ENCODE measurements at places on chromosomes 11 and 22.

DNA sequence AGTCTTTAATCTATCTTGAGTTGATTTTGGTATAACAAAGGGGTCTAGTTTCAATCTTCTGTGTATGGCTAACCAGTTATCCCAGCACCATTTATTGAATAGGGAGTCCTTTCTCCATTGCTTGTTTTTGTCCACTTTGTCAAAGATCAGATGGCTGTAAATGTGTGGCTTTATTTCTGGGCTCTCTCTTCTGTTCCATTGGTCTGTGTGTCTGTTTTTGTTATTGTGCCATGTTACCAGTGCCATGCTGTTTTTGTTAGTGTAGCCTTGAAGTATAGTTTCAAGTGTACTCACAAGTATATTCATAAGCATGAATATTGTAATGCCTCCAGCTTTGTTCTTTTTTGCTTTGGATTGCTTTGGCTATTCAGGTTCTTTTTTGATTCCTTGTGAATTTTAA is 159.6 kb downstream of the TBC1D22A start:
- no peak for DNase-seq

DNA sequence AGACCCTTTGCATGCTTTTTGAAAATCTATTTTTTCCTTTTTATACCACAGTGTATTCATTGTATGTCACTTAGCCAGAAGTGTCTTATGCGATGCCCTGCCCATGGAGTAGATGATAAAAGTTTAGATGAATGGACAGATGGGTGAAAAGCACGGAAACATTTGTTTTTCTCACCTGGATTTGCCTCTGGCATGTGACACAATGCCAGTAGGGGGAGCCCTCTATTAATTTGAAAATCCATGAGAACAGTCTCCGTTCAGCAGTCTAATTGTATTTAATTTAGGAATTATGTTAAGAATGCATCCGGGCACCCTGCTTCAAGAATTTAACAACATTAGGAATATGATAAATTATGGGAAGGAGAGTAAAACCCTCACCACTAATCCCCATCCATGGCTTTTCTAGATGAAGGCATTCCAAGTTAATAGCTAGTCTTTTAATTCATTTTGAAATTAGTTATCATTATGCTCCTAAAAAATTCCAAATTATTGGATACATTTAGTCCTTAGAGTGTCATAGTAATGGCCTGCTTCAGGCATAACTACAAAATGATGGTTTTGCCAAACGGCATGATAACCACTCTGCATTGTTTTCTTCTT is 55.3 kb upstream of the ALKBH3 start:
- DNase-seq: peak; percentile 14

GRCh38 chr11:44223238-44223637 is 86.7 kb downstream of the ALX4 start:
- no peak for DNase-seq

DNA sequence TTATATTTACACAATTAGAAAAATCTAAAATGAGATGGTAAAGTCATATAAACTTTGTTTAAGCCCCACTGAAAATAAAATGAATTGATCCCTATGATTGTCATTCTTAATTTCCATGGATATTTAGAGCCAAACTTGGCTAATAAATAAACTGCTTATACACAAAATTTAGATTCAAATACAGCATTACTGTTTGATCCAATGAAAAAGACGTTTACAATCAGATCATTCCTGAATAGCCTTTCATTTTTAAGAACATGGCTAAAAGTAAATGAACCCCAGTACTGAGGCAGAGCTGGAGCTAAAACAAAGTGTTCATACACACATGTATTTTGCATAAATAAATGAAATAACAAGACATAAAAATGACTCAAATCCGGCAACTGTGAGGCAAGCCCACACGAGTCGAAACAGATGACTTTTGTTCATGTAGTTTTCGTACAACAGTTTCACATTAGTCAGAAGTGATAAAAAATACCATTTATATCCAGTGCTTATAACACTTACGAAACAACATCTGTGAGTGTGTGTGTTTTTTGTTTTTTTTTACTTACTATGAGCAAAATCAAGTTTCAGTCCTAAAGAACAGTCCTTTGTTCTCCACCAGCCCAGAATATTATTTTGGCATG is 386.5 kb downstream of the SOX6 start:
- DNase-seq: no peak

DNA sequence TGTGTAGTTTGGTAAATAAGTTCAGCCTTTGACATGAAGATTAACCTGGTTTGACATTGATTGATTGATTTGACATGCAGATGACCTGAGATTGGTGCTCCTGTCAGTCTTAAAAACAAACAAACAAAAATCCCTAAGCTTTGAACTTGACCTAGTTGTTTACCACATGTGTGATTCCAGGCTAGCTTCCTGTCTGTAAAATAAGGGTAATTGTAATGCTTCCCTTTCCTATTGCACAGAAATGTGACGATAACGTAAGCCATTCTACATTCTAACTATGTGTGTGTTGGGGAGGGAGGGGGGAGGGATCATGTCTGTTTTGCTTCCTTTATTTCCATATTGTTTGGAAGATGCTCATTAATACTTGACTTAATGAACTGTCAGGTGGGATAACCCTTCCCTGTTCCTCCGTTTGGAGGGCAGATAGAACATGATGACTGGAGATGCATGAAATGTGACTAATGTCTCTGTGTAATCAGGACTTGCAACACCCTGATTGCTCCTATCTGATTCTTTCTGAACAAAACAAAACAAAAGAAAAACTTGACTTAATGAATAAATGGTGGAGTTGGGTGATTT is 106.1 kb upstream of the CLMP start:
- DNase-seq: no peak

- no peak for DNase-seq
Measured at GRCh38 chr11:122115524-122116379, at the start of gene BLID. Gene BLID (minus strand): TSS chr11:122116215. CDS start chr11:122115922, 293 bp downstream.

- DNase-seq: no peak
Measured at GRCh38 chr22:49209452-49210195, 618.0 kb downstream of the BRD1 start.

DNA sequence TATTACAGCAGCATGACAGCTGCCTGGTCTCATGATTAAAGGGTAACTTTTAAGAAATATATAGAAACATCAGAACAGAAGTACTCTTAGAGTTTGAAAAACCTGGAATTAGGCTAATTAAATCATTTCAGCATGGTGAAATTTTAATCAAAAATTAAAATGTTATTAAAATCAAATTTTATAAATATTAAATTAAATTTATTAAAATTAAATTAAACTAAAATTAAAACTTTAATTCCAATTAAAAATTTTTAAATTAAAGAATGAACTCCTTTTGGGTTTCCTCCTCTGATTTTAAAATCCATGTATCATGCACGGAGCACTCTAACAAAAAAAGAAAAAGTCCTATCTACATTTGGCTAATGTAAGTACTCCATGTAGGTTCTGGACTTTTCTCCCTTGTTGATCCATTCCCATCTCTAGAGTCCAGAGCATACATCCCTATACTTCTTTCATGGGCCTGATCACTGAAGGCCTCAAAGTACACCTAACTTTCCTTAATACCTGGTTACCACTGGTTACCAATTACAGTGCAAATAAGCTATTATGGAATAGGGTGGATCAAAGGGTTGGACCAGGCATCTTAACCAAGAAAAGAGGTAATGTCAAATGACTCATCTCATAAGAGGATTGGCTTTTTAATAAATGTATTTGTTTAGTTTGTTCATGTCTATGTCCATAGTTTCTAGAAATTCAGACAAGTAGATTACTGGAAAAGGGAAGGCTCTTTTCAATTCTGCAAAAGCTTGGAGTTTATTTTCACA is 48.4 kb upstream of the MUC15 start:
- no peak for DNase-seq
